ENCODE measurements at places on chromosomes 16 and 17.

DNA sequence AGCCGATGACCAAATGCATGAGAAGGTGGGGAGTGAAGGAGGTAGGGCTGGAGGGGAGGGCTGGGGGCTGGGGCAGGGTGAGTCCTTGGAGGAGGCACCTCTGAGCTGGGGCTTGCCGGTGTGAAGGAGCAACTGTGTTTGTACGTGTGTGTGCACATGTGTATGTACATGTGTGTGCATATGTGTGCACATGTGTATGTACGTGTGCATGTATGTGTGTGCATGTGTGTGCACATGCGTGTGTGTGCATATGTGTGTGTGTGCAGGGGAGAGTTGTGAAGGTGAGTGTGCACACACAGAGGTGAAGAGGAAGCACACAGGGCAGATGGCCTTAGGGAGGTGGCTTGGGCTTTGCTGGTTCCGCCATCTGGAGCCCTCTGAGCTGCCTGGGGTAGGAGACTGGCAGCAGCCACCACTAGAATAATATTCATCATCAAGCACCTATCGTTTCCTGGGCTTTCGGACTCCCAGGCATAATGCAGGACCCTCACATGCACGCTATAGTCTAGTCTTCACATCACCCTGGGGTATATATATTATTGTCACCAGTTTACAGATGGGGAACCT, 120.9 kb upstream of the CDC42EP4 start:
- DNase-seq: no peak

DNA sequence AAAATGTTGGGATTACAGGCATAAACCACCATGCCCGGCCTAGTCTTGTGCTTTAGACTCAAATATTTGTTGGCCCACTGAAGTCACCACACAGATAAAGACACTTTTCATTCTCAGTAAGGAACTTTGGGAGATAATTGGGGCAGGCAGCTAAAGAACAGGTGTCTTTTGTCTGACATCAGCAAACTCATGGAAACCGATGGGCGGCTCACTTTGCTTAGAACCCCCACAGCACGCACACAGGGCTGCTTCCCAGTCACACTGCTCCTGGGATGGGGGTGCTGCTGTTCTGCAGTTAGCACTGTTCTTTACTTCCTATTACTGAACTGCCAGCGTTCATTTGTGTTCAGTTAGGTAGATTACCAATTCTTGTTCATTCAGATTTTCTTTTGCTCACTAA, 18.0 kb upstream of the BRCA1 start:
- no peak for DNase-seq

- no peak for DNase-seq
Observed at GRCh38 chr17:31511195-31511578, 119.7 kb downstream of the RAB11FIP4 start.

- DNase-seq: no peak
Observed at GRCh38 chr17:50893183-50893993, 27.2 kb upstream of the TOB1 start.

- no peak for DNase-seq
Observed at GRCh38 chr17:68394608-68395331, 62.5 kb downstream of the WIPI1 start.

- DNase-seq: no peak
Observed at GRCh38 chr17:11176549-11176948, 64.5 kb upstream of the SHISA6 start.

GRCh38 chr17:66713533-66714042, 121.3 kb upstream of the CACNG5 start:
- no peak for DNase-seq

DNA sequence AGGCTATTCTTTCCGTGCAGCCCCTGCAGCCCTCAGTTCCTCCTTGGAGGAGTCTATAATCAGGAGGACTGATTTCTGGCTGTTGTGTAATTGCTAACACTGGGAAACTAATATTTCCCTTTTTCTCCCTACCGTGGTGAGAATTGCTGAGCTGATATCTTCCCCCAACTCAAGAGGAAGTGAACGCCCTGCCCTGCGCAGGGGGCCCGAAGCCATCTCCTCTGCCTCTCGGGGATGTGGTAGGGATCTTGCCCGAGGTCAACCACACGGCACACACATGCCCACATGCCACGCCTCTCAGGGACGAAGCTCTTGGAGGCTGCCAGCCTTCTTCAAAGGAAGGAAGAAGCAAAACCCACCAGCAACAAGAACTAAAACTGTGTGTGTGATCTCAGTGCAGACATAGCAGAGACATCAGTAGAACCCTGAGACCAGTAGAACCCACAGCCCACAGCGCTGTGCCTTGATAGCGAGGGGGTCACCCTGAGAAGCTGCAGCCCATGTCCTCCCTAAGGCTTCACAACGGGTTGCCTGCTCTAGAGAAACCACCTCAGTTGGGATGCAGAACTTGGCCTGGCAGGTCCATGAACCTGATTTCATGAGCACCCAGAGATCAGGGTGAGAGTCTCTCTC, 8.9 kb upstream of the ULK2 start:
- no peak for DNase-seq

- DNase-seq: no peak
Observed at GRCh38 chr17:50815400-50815799, 20.0 kb upstream of the WFIKKN2 start.

DNA sequence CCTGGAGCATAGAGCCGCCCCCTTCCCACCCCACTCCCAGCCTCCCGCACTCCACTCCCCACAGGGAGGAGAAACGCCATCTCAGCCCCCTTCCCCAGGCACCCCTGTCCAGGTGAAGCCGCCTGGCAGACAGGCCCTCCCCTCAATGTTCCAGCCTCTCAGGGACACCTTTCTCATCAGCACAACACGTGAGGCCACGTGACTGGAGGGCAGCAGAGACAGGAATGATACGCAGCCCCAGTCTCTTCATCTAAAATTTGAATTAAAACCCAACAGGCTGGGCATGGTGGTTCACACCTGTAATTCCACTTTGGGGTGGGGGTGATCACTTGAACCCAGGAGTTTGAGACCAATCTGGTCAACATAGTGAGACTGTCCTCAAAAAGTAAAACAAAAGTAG, 20.2 kb upstream of the AATK start:
- DNase-seq: no peak

DNA sequence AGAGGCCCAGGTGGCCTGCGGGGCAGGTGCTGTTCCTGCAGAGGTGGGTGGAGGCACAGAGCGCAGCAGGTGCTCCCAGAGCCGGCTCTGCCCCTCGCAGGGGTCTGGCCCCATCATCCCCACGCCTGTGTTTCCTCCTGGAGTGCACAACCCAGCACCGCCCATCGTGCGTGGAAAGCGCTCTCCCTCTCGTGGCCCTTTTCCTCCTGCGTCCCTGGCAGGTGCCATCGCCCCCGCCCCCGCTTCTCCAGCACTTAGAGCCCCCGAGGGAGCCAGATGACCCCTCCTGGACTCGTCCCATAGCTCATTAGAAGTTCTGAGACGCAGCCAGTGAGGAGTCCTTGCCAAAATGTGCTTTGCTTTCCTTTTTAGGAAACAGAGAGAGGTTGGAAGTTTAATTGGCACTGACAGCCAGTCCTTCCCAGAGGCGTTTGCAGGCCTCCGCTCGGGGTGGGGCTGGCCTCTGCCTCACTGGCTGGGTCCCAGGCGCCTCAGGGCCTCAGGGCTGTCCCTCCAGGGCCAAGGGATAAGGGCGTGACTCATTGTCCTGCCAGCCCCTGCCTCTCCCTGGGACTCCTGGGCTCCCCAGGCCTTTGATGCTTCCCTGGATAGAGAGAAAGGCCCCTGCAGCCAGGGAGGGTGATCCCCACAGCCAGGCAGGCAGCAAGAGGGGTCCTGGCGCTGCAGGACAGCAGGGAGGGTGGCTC, 32.2 kb upstream of the CHMP6 start:
- DNase-seq: peak; percentile 43

- DNase-seq: no peak
Observed at GRCh38 chr16:57245472-57246113, 534 bp downstream of the ARL2BP start.

GRCh38 chr16:11572301-11572995, 14.3 kb downstream of the LITAF start:
- no peak for DNase-seq

DNA sequence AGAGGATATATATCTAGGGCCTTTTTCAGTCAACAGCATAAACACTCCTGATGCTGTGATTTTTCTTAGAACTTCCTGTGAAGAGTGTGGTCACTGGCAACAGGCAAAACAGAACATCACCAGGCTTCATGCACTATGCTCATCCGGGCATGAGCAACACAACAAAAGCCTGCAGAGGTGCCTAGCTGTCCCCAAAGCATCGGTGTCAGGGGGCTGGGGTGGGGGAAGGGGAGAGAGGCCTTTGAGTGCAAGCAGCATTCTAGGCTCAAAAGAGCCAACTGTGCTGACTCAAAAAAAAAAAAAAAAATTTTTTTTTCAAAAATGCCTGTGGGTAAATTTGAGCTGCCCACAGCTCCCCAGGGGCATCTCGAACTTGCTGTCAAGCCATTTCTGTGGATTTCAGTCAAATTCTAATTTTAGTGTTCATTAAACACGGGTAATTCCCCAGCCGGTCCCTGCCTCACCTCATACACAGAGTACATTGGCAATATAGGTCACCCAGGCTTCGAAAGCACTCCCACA, 194.6 kb upstream of the DYNLRB2 start:
- no peak for DNase-seq

GRCh38 chr16:13359835-13360234, 458.4 kb downstream of the SHISA9 start:
- DNase-seq: no peak

- no peak for DNase-seq
Observed at GRCh38 chr16:14510581-14510938, 119.5 kb downstream of the PARN start.

GRCh38 chr16:86222965-86223551, 287.3 kb upstream of the FOXF1 start:
- DNase-seq: peak; percentile 55

- DNase-seq: no peak
Observed at GRCh38 chr16:66247516-66248481, 118.7 kb upstream of the CDH5 start.

DNA sequence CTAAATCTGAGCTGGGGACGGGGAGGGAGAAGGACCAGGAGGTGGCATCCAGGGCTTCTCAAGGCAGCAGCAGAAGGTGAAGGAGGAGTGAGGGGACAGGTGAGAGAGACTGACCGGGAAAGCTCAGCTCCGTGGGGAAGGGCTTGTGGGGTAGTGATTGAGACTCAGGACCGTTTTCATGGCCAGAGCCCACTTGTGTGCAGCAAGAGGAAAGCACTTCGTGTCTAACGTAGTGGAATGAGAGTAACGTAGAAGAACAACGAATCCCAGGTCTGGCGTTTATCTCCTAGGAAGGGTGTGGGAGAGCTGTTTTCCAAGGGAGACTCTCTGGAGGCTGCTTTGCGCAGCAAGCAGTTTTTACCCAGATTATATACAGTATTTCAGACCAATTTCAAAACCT, 1.3 kb upstream of the CDH3 start:
- DNase-seq: no peak

DNA sequence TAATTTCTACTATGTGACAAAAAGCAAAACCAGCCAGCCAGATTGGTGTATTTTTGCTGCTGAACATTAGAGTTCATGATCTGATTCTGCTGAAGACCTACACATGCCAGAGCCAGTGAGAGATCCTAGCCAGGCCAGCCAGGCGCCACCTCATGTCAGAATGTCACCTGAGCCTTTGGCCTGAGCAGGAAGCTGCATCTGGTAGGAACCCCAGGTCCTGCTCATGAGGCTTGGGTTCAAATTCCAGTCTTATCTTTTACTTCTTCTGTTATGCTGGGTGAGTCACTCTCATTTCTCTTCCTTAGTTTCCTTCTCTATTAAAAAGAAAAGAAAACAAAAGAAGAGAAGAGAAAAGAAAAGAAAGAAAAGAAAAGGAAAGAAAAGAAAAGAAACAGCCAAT, 585.1 kb upstream of the CDH5 start:
- no peak for DNase-seq

DNA sequence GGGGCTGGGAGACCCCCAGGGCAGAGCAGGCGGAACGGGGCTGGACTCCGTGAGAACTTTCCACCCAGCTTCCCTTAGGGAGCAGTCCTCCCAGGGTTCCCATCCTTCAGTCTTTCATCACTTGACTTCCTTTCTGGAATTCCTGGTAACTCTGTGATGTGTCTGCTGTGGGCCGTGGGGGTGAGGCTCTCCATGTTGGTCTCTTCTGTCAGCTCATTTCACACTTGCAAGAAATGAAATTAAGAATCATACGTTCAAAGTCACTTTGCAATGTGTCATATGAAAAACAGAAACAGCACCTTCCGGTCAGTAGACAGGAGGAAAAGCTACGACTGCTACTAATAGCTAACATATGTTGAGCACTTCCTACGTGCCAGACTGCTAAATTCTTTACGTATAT, 5.4 kb upstream of the BBS2 start:
- DNase-seq: peak; percentile 71

DNA sequence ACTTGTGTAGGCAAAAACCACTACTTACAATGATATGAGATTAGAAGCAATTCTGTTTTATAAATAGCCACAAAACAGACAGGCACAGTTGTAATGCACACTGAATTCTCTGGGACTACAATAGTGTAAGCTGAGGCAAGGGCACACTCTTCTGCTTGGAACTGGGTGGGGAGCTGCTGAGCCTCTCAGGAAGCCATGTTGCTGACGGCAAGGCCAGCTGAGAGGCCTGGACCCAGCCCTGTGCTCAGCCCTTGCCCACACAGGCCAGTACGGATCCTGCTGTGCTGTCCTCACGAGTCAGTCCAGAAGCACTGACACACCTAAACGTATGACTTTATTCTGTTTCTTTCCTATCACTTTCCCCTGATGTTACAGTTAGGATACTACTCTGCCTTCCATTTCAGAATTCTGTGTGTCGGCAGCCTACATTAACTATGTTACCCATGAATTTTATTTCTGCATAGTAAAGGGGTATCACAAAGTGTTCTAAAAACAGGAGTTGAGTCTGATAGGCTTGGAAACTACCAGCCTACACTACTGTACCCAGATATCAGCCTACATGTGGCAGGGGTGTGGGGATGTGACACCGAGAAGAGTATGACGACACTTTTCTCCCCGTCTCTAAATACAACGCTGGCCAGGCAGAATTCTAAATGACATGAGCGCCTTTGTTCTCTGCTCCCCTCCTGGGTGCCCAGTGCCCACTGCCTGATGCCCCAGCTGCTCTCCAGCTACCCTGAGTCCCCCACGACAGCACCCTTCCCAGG, 41.1 kb upstream of the FAAP100 start:
- DNase-seq: no peak

GRCh38 chr17:50533720-50534148, 1.2 kb downstream of the EPN3 start:
- no peak for DNase-seq

DNA sequence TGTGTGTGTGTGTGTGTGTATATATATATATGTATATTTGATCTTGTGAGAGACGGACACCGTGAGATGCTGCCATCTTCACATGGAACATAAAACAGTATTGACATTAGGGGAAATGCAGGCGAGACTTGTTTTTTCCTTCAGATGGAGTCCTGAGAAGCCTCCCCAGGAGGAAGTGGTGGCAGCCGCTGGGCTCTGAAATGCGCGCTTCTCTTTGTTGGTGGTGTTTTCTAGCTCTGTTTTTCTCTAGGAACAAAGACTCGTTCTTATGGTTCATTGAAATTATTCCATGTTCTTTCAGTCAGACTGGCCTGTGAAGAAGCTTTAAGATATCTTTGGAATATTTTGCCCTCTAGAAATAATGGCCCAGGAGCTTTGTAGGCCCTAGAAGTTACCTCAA, 32.9 kb downstream of the SNX29 start:
- DNase-seq: no peak

- DNase-seq: no peak
Observed at GRCh38 chr17:21524211-21524591, 148.0 kb downstream of the KCNJ12 start.

Measured in HFF-Myc (cell line).